ENCODE measurements at places on chromosomes 2 and 18.

GRCh38 chr2:73301636-73302035, 8.3 kb upstream of the EGR4 start:
- no peak for DNase-seq

GRCh38 chr2:43049836-43050801, 176.3 kb downstream of the ZFP36L2 start:
- no peak for DNase-seq

DNA sequence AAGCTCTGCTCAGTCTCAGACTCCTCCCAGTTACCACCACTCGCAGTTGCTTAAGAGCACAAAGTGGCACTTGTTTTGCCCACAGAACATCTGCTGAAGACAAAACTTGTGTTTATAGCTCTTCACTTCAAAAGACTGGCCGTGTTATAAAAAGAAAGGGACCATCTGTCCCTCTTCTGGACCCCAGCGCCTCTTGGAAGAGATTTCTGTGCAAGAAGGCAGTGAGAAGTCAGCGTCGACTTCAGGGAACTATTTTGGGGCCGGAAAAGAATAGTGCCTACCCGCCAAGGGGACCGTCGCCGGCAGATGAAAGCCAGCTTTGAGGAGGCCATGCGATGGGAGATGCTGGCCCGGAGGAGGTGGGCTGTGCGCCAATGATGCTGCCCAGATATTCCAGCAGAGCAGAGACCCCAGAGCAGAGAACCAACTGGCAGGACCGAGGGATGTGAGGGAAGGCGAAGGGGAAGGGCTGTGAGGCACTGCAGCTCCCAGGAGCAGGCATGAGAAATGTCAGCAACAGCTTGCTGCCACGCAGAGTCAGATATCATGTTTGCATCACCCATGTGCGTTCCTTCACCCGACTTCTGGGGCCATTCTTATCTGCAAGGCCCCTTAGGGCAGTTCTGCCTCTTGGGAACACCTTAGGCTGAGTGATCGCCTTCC, 270.9 kb downstream of the ATAD2B start:
- DNase-seq: no peak

GRCh38 chr2:40400336-40400953, 51.4 kb downstream of the SLC8A1 start:
- DNase-seq: no peak

DNA sequence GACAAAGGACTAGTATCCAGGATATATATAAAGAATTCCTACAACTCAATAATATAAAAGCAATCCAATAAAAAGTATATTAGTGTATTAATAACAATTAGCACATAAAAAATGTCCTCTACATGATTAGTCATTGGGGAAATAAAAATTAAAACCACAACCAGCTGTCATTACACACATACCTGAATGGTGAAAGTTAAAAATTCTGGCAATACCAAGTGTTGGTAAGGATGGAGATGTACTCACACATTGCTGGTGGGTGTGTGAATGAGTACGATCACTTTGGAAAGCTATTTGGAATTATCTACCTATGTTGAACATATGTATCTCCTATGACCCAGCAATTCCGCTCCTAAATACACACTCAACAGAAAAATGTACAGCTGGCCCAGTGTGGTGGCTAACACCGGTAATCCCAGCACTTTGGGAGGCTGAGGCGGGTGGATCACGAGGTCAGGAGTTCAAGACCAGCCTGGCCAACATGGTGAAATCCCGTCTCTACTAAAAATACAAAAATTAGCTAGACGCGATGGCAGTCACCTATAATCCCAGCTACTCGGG, 14.3 kb upstream of the NOL10 start:
- no peak for DNase-seq

- no peak for DNase-seq
Observed at GRCh38 chr2:158124896-158125295, 23.2 kb downstream of the UPP2 start.

DNA sequence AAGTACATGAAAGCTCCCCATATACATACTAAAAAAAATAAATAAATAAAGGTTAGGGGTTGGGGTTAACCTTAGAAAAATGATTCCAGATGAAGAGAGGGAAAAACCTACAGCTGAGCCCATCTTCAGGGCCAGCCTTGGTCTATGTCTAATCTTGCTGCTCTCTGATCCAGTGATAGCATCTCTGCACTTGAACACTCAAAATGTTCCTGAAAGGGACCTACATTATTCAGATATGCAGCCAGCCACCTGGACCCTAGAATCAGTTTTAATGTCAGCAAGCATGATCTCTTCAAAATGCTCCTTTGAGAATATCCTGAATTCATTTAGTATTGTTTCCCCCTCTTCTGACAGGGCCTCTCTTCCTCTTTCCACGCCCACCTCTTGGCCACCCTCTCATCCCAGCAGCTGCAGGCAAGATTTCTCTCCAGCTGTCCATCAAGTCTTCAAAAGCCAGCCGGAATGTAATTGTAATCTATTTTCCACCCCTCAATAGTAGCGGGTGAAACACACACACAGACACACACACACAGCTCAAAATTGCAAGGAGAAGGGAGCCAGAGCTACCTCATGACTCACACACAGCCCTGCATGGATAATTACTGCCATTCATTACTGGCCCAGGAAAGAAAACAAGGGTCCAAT, 135.5 kb downstream of the MYO3B start:
- no peak for DNase-seq

DNA sequence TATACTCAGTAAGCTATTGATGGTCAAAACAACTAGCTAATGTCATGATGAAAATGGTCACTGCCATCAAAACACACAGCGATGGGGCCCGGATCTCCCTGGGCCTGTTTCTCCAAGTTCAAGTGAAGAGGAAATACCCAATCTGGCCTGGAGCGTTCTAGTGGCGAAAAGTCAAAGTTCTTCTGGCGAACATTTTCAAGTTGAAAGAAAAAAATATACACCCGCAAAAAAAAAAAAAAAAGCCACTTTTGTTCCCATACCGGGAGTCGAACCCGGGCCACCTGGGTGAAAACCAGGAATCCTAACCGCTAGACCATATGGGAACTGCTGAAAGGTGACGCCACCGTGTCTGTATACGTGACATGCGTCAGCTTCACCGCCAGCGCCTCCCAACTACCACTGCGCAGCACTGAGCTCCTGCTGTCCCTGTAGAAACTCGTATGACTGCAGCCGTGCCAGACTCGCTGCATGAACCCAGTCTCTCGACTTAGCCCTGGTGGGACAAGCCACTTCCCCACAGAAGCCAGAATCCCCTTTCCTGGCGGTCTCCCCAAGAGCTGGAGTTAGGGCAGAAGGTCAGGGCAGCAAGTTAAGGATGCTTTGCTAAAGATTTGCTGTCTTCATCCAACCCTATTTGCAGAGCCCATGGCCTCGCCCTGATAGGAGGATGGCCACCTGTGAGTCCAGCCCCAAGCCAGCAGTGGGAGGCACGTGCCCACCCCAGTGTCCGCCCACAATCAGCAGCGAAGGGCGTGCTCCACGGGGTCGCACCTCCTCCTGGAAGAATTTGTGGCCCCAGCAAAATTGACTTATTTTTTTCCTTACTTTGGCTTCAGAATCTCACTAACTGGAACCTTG, 5.6 kb upstream of the IMP4 start:
- peak; percentile 25 for DNase-seq

DNA sequence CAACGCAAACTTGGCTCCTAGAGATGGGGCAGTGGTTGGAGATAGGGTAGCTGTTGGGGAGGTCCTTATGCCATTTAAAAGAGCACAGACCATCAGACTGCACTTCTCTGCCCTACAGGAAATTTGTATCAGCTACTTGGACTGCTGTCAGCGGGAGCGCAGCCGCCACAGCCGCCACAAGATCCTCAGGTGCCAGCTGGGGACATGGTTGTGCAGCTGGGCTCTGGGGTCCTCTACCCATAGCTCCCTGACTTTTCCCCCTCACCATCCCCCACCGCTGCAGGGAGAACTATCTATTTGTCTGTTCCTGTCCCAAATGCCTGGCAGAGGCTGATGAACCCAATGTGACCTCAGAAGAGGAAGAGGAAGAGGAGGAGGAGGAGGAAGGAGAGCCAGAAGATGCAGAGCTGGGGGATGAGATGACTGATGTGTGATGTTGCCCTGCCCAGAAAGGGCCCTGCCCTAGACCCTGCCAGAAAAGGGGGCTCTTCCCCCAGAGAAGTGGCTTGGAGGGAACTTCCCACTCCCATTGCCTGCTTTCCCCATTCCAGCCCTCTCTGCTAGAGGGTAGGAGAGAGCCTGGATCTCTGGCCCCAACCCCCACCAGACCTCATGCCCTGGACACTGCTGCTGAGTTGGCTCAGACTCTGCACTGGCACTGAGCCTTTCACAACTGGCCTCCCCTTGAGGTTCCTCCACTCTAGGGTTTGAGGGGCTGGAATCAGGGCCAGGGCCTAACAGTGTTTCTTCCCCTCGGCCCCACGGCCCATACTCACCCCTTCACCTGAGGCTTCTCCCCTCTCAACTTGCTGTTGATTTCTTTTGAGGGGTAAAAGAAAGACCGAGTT, 7.3 kb downstream of the PRADC1 start:
- no peak for DNase-seq

DNA sequence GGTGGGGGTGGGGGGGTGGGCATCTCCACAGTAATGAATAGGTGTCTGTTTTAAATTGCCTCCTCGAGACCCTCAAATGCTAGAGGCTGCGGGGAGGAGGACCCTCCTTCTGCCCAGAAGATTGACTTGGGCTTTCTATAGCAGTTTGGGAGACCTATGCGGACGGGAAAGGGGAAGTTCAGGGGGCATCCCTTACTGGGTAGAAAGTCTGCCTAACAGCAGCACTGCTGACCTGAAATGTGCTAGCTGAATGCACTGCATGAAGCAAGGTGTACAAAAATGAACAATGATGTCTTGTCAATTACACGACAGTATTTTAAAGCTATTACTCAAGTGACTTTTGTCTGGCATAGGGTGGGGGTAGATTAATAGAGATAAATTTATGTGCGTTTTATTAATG, 2.5 kb downstream of the DCC start:
- no peak for DNase-seq

DNA sequence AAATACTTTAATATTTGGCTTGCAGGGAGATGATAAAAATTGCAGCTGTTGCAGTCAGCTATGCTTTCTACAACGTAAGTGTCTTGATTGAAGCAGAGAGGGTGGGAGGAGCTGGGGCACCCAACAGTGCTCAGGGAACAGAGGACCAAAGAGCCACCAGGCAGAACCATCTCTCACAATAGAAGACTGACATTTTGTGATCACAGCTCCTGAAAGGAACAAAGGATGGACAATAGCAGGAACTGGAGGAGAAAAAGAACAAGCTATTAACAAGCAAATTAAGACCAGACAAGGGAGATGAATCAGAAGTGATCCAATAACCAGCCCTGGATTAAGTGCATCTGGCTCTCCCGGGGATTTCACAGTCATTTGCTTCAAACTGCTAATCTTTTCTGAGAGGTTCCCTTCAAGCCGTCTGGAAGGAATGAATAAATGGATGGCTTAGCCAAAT, 65.7 kb upstream of the SMAD2 start:
- DNase-seq: no peak

- no peak for DNase-seq
Observed at GRCh38 chr2:101754618-101755017, 57.1 kb downstream of the MAP4K4 start.

GRCh38 chr2:99602476-99602875, 112.7 kb upstream of the REV1 start:
- DNase-seq: no peak

- no peak for DNase-seq
Observed at GRCh38 chr2:231573698-231574421, 18.8 kb upstream of the TEX44 start.

DNA sequence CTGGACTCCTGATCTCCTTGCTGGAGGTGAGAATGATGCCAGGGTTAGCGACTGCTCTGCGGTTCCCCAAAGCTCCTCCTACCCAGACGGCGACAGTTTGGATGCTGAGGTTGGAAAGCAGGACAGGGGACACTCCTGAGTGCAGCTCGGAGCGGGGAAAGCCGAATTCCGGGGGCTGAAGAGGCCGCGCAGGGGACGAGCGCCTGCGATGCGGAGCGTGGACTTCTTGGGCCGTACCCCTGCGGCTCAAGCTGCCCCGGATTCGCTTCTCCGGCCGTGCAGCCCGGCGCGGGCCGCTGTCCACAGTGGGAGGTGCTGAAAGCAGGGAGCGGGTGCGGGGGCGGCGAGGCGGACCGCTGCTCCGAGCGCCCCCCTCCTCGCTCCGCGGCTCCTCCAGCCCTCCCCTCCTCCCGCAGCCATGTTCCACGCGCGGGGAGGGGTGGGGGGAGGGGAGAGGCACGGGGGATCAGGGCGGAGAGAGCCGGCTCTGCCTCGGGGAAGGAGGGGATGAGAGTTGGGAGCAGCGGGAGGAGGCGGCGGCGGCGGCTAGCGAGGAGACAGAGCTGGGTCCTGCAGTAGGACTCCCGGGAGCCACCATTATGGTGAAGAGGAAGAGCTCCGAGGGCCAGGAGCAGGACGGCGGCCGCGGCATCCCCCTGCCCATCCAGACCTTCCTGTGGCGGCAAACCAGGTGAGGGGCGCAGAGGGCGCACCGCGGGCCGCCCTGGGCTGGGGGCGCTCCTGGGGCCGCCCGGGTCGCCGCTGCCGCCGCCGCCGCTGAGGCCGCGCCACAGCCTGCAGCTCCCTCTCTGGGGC, at the start of gene UNC80:
Gene UNC80 (plus strand): TSS at position 359 of the 816 bp plus-strand sequence. CDS start 241 bp downstream, at position 600.
- DNase-seq: no peak

GRCh38 chr2:125386074-125386473, 1269.9 kb upstream of the GYPC start:
- no peak for DNase-seq

DNA sequence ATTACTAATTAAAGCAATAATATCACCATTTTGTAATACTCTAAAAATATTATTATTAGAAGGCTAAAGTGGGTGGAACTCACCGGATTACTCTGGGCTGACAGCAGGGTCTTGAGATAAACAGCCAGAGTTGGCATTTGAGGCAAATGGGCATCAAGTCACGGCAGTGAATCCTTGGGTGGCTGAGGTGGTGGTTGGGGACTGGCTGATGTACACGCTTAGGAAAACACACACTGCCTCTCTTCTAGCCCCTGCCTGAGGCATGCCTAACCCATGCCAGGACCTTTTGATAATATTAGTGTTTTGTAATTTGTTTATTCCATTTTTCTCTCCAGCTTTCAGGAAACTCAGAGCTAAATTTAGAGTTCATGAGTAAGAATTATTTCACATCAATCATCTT, 76.8 kb downstream of the ACKR3 start:
- no peak for DNase-seq

GRCh38 chr18:10234281-10234680, 220.2 kb upstream of the APCDD1 start:
- no peak for DNase-seq

- DNase-seq: no peak
Observed at GRCh38 chr2:190069936-190070696, 7.6 kb upstream of the MSTN start.

- no peak for DNase-seq
Observed at GRCh38 chr2:76008001-76008702, 297.4 kb upstream of the GCFC2 start.

DNA sequence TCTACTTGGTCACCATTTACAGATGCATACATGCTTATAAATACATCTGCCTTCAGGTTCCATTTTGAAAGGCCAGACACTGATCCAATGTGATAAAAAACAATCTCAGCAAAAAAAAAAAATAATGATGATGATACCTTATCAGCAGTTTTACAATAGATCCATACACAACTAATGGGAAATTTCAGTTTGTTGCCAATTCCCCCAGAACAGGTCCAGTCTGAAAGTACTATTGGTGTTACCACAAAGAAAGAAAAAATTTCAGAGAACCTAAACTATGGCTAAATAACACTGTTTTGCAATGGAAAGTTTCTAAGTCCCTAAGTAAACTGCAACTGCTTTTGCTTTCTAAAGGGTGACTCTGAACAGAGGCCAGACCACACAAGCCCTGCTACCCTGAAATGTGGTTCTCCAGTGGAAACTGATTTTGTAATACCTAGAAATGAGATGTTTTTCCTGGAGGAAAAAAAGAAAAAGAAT, 54.1 kb downstream of the LPIN2 start:
- DNase-seq: no peak

- no peak for DNase-seq
Observed at GRCh38 chr2:129439406-129440302, 539.8 kb upstream of the RAB6C start.
